Osteoblast (primary cell): ENCODE measurements at places on chromosomes 3 and 15. TPM values are rescaled to one million over a fixed set of nuclear protein-coding genes. Genes with fewer than 3 reads are reported as not detected.
A peak's percentile ranks its signal among the peaks of the same experiment; 100 is the strongest.

DNA sequence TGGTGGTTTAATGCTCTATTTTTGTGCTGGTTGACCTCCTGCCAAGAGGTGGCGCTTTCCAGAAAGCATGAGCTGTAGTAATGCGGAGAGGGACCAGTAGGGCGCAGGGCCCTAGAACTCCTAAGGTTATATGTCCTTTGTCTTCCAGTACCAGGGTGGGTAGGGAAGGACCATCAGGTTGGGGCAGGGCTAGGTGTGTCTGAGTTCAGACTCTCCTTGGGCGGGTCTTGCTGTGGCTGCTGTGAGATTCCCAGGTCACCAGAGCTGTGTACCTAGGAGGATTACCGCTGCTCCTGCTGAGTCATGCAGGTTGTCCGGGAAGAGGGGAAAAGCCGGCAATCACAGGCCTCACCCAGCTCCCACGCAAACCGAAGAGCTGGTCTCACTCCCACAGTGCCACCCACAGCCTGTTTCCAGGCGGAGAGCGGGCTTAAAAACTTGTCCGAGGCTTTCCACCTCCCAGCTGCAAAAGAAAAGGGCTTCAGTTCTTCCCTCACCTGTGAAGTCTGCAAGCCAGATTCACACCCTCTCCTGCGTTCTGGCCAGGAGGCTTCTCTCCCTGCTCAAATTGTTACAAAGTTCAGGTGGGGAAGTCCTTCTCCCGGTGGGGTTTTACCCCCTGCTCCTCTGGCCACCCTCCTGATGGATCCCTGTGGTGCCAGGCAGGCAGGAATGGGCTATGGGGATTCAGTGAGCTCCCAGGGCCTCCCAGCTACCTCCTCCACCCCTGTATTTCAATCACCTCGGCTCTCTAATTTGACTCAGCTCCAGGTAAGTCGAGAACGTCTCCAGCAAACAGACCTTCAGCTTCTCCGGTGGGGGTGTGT, 37.7 kb upstream of the BCHE start:
- H3K4me3 ChIP-seq: no peak overlapping the region
- no peak overlapping the region for H3K27ac ChIP-seq
- H3K36me3 ChIP-seq: no peaks in the 10 kb centered on the region

DNA sequence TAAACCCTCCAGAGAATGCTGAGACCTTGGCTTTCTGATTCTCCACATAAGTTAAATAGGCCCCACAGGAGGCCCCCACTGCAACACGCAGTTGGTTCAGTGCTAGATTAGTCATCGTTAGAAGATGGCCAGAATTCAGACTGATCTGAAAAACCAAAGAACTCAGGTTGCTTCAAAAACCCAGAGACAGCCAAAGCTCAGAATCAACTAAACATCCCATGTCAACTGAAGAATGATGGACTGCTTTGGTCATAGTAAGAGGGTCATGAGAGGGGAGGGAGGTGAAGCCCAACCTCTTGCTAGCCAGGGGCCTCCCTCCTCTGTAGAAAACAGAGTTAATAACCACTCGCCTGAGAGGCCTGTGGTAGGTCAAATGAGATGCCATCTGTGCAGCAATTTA, 93.1 kb downstream of the AKAP13 start:
- H3K27me3 ChIP-seq: no peaks in the 10 kb centered on the region
- no peak overlapping the region for H3K4me3 ChIP-seq
- no peaks in the 10 kb centered on the region for H3K36me3 ChIP-seq
- no peak for DNase-seq

MYNN gene
- 22.1 and 26.8 TPM in 2 replicates for total RNA-seq

ANKRD63 gene
- not detected in 2 replicates for total RNA-seq

- no peaks in the 10 kb centered on the region for H3K36me3 ChIP-seq
- H3K4me1 ChIP-seq: no peaks in the 10 kb centered on the region
- peak; percentile 14 for DNase-seq
Observed at GRCh38 chr3:182325213-182325950, 467.9 kb upstream of the ATP11B start.

PRTG gene
- total RNA-seq: 4.7 and 5.6 TPM in 2 replicates

GOLGA6L4 gene
- total RNA-seq: 1.5 and 1.8 TPM in 2 replicates

TERC gene
- 144 and 200 TPM in 2 replicates for total RNA-seq

SH2D7 gene
- total RNA-seq: not detected in 2 replicates

DPPA4 gene
- total RNA-seq: not detected in 2 replicates

DNA sequence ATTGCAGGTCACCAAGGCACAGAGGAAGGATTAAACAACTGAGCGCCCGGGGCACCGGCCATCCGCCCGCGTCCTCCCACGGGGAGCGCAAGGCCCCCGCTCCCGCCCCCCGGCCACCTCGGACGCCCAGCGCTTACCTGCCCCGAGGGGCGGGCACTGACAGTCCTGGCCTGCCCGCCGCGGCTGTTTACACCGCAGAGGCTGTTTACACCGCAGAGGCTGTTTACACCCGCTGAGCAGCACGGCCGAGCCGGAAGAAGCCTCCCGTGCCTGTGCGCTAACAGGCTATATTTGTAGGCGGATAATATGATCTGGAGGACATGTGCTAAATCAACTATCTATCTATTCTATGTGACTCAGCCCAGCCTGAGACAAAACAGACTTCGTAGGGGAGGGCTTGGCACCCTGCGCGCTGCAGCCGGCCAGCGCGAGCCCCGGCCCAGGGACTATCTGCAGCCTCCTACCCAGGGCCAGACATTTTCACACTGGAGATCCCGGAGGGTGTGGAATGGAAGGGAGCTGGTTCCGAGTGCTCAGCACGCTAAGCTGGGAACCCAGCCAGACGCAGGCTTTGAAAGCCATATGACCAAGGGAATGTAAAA, at the start of gene LRRC2:
Gene LRRC2, minus strand, starts transcription at position 263 of the 602 bp plus-strand sequence. CDS start 14,711 bp downstream, outside the sequence.
- H3K36me3 ChIP-seq: no peaks in the 10 kb centered on the region
- H3K4me1 ChIP-seq: peaks cover 9% of the 10 kb centered on the region
- peak; percentile 87 for DNase-seq
- no peaks in the 10 kb centered on the region for H3K27me3 ChIP-seq
- no peak within 1 kb of the TSS for H3K27ac ChIP-seq

SPTBN5 gene
- under 0.01 and 0.36 TPM in 2 replicates for total RNA-seq

DNA sequence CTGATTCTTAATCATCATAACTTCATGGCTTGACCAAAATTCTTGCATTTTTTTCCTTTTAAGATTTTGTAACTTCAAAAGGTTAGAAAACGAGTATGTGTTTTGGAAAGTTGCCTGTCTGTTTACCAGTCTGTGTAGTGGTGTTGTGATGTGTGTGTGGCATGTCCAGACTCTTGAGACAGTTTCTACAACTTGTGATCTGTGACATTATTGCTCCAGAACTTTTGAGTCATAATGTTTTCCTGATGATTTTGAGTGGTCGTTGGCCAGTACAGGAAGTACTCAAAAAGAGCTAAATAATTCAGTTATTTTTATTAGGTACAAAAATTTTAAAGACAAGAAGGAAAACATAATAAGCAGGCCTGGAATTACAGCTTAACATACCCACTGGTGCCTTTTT, 229.0 kb upstream of the C2CD4B start:
- no peak for DNase-seq
- H3K27me3 ChIP-seq: no peaks in the 10 kb centered on the region
- no peak overlapping the region for H3K27ac ChIP-seq

NR2E3 gene
- under 0.01 TPM in 2 replicates for total RNA-seq

- H3K27ac ChIP-seq: no peak overlapping the region
- no peak for DNase-seq
- H3K27me3 ChIP-seq: peaks cover 13% of the 10 kb centered on the region
- H3K4me1 ChIP-seq: no peaks in the 10 kb centered on the region
- H3K36me3 ChIP-seq: no peaks in the 10 kb centered on the region
- H3K4me3 ChIP-seq: no peak overlapping the region
Observed at GRCh38 chr3:57157545-57157944, 7.6 kb downstream of the IL17RD start.

DNA sequence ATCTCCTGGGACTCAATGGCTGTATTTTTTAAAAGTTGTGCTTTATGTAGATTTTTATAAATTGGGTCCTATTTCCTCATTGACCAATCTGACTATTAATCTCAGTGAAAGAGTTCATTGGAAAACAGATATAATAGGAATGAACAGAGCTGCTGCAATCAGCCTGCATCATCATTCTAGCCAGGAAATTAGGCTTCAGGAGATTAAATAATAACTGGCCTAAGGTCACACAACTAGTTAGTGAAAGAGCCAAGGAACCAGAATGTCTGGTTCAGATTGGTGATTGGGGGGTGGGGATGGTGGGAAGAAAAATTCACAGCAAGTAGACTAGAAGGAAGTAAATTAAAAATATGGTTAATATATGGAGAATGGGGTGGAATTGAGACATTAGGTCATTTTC, 180.9 kb upstream of the ROPN1 start:
- H3K4me3 ChIP-seq: no peak overlapping the region
- no peaks in the 10 kb centered on the region for H3K36me3 ChIP-seq
- H3K27me3 ChIP-seq: peaks cover 30% of the 10 kb centered on the region
- DNase-seq: no peak
- H3K4me1 ChIP-seq: peaks cover 6% of the 10 kb centered on the region

UROC1 gene
- total RNA-seq: not detected in 2 replicates

GRCh38 chr15:98207928-98208327, 247.4 kb downstream of the ARRDC4 start:
- H3K4me1 ChIP-seq: no peaks in the 10 kb centered on the region
- no peak overlapping the region for H3K27ac ChIP-seq
- H3K4me3 ChIP-seq: no peak overlapping the region
- H3K36me3 ChIP-seq: no peaks in the 10 kb centered on the region

DNA sequence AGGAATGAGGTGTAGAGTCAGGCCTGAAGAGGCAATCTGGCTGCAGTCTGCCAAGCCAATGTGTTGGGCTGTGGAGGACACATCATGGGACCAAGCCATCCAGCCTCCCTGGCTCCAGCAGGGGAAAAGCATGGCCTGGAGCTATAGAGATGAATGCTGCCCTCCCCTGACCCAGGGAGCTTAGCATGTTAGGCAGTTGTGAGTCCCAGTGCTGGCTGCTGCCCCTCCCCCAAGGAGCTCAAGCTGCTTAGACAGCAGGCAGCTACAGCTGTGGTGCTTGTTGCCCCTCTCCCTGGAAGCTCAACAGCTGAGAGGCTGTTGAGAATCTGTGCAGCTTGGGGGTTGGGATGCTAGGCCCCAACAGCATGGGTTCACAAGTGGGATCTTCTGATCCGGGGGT, 85.6 kb upstream of the DNAJC19 start:
- no peaks in the 10 kb centered on the region for H3K36me3 ChIP-seq
- H3K27ac ChIP-seq: no peak overlapping the region
- no peak overlapping the region for H3K4me3 ChIP-seq

GRCh38 chr15:78415284-78415683, 22.7 kb upstream of the IREB2 start:
- peak; percentile 71 for DNase-seq
- peaks cover 23% of the 10 kb centered on the region for H3K27me3 ChIP-seq
- H3K4me1 ChIP-seq: no peaks in the 10 kb centered on the region
- H3K36me3 ChIP-seq: no peaks in the 10 kb centered on the region

ZBTB11 gene
- 22.8 and 23.3 TPM in 2 replicates for total RNA-seq

- no peaks in the 10 kb centered on the region for H3K4me1 ChIP-seq
- H3K36me3 ChIP-seq: no peaks in the 10 kb centered on the region
- H3K27ac ChIP-seq: no peak overlapping the region
- no peak overlapping the region for H3K4me3 ChIP-seq
Observed at GRCh38 chr3:3772920-3773319, 26.3 kb upstream of the LRRN1 start.

SPATA12 gene
- total RNA-seq: not detected in 2 replicates

DNA sequence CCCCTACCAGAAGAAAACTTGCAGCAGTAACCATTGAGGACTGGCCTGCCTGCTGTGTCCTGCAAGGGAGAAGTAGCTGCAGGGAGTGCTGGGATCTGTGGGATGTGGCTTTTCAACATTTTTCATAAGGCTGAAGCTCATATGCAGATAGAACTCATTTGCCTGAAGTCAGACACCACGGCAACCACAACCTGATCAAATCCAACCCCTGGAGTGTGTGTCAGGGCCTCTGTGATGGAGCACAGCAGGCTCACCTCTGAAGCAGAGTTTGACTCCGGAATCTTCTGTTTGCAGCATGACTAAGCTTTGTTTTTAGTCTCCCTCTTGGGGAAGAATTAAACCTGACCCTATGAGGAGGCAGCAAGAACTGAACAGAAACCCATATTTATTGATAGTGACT, 508.7 kb downstream of the AGBL1 start:
- no peaks in the 10 kb centered on the region for H3K4me1 ChIP-seq
- H3K36me3 ChIP-seq: no peaks in the 10 kb centered on the region
- no peak overlapping the region for H3K4me3 ChIP-seq
- no peaks in the 10 kb centered on the region for H3K27me3 ChIP-seq
- H3K27ac ChIP-seq: no peak overlapping the region

- H3K4me1 ChIP-seq: peaks cover 28% of the 10 kb centered on the region
- no peaks in the 10 kb centered on the region for H3K27me3 ChIP-seq
- DNase-seq: no peak
- no peaks in the 10 kb centered on the region for H3K36me3 ChIP-seq
Observed at GRCh38 chr3:134074790-134075567, 45.3 kb upstream of the SLCO2A1 start.

- no peaks in the 10 kb centered on the region for H3K36me3 ChIP-seq
- peak; percentile 86 for DNase-seq
- H3K4me3 ChIP-seq: no peak overlapping the region
- H3K4me1 ChIP-seq: peaks cover 2% of the 10 kb centered on the region
Observed at GRCh38 chr15:40430271-40430805, 10.4 kb upstream of the BAHD1 start.

- DNase-seq: no peak
- no peak overlapping the region for H3K27ac ChIP-seq
- H3K27me3 ChIP-seq: no peaks in the 10 kb centered on the region
- no peak overlapping the region for H3K4me3 ChIP-seq
Observed at GRCh38 chr15:78107471-78107870, 15.1 kb downstream of the SH2D7 start.

GTF2E1 gene
- 13.0 and 14.4 TPM in 2 replicates for total RNA-seq

DNA sequence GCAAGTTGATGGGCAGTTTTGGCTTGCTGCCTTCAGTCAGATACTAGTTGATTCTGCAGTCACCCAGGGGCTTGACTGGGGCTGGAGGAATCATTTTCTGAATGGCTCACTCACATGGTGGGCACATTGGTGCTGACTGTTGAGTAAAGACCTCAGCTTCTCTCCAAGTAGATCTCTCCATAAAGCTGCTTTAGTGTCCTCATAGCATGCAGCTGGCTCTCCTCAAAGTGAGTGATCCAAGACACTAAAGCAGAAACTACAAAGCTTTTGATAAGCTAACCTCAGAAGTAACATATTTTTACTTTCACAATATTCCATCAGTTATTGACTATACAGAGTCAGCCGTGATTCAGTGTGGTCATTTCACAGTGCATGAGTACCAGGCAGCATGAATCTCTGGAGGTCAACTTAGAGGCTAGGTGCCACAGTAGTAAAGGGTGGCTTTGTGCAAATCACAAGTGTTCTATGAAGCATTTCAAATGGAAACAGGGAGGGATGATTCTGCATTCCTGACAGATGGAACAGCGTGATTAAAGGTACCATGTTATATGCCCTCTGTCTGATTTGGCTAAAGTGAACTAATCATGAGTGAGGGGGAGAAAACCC, 24.3 kb upstream of the ATP8B4 start:
- H3K36me3 ChIP-seq: no peaks in the 10 kb centered on the region
- H3K27me3 ChIP-seq: no peaks in the 10 kb centered on the region
- no peak overlapping the region for H3K4me3 ChIP-seq
- H3K27ac ChIP-seq: no peak overlapping the region
- H3K4me1 ChIP-seq: peaks cover 7% of the 10 kb centered on the region
- DNase-seq: no peak

DNAH12 gene
- total RNA-seq: under 0.01 TPM in 2 replicates

ENTPD3 gene
- total RNA-seq: 0.36 and 0.88 TPM in 2 replicates

CPEB1 gene
- 29.2 and 36.6 TPM in 2 replicates for total RNA-seq
